ENCODE measurements at places on chromosomes 3 and 15. TPM values are rescaled to one million over a fixed set of nuclear protein-coding genes. Genes with fewer than 3 reads are reported as not detected.

GRCh38 chr3:55708921-55709320 lies 221.8 kb upstream of the WNT5A start:
- DNase-seq = no peak

GRCh38 chr3:72891053-72891855 lies 3.4 kb downstream of the GXYLT2 start:
- peak; percentile 49 for DNase-seq

GRCh38 chr3:183897606-183898005 lies 12.9 kb upstream of the PARL start:
- no peak for DNase-seq

DNA sequence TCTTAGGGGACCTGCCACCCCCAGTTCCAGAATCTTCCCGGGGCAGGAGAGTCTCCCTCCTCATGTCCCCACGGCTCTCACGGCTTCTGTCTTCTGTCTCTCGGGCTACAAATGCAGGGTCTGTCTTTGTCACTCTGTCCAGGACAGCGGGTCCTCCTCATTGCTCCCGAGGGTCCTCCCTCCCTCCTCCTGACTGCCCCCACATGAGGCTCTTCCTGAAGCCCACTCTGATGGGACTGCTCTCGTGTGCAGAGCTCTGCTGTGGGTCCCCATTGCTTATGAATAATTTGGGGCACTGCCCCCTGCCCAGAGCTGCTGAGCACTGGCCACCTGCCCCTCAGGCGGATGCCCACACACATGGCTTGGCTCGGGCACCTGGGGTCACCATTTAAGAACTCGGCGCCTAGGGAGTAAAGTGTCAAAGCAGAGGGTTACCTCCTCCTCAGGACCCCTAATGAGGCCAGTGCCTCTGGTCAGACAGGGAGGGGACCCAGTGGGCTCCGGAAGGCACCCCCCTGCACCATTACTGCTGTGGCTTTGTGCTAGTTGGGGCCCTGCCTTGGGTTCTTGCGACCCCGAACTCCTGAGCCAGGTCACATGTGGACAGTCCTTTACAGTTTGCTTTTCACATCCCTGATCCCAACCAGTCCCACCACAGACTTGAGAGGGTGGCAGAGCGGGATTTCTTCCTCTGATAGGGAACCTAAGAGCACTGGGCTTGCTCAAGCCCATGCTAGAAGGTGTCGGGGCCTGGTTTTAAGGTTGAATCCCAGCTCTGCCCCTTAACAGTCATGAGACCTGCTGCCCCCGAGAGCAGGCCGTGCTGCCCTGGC lies 22.1 kb downstream of the HDAC11 start:
- no peak for DNase-seq

DNA sequence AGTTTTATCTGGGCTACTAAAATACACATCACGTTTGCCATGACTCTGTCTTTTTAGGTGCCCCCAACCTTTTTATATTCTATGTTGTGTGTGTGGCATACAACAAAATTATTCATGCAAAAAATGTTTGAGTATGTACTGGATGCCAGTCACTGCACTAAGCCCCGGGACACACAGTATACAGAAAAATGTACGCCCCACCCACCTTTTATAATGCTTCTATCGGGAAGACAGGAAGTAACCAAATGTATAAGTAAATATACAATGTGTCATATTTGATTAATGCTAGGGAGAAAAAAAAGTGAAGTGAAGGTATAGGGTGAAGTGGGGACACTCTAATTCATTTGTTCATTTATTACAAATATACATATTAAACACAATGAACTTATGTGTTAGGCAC lies 503.4 kb upstream of the MDFIC2 start:
- no peak for DNase-seq

- DNase-seq = no peak
These were observed 261.3 kb downstream of the TBC1D5 start for GRCh38 chr3:17481116-17481515.

GRCh38 chr3:89841041-89841440 lies 733.6 kb downstream of the EPHA3 start:
- no peak for DNase-seq

- DNase-seq = no peak
These were observed 67.6 kb upstream of the SH3GL3 start for GRCh38 chr15:83379579-83379959.

DNA sequence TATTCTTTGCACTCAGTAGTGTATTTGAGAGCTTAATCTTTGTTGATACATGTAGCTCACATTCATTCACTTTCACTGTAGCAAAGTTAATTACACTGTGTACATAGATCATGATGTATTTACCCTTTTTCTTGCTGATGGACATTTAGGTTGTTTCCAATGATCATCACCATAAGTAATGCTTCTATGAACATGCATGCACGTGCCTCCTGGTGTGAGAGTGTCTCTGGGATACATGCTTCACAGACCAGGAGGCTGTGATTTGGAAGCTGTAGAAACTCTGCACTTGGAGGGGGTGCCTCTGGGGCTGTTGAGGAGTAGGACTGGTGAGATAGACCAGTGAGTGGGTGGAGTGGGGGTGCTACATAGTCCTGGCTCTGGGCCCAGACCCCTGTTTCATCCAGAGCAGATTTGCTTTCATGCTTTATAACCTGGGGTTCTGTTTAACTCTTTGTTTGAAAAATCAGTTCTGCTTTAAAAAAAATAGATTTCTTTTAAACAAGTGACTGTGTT lies 18.2 kb upstream of the SMAD3 start:
- no peak for DNase-seq

DNA sequence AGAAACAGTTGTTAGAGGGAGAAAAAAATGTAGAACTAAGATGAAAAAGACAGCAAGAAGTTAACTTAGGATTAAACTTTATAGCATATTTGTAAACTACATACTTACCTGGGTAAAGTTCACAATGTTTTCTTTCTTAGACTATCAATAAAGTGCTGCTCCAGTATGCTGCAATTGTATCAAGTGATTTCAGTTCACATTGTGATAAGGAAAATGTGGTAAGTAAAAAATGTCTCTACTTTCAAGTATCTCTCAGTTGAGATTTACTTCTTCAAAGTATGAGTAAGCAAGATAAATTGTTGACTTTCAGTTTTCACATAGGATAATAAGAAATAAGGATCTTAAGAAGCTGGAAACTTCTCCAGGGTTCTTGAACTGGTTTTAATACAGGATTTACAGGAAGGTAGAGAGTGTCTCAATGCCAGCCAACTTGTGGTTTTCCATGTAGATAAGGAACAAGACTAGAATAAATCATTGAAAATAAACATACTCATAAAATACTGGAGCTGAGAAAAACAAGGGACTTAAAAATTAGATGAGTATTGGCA lies 528.8 kb downstream of the UNC13C start:
- no peak for DNase-seq

DNA sequence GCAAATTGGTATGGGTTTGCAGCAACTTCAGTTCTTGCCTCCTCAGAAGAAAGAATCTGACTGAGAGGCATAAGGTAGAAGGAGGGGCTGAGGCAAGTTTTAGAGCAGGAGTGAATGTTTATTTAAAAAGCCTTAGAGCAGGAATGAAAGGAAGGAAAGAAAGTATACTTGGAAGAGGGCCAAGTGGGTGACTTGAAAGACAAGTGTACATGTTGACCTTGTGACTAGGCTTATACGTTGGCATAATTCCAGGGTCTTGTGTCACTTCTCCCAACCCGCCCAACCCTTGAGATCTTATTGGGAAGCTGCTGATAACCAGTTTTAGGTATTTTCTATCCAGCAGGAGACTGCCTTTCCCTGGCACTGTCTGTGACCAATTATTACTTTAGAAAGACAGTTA lies 436.9 kb upstream of the ZNF717 start:
- DNase-seq = no peak

GRCh38 chr15:57213862-57214261 lies 162.4 kb upstream of the CGNL1 start:
- no peak for DNase-seq

- DNase-seq = no peak
These were observed 89.1 kb downstream of the BCHE start for GRCh38 chr3:165748094-165748493.

- DNase-seq = no peak
These were observed 65.8 kb downstream of the CTNNB1 start for GRCh38 chr3:41265011-41265545.

DNA sequence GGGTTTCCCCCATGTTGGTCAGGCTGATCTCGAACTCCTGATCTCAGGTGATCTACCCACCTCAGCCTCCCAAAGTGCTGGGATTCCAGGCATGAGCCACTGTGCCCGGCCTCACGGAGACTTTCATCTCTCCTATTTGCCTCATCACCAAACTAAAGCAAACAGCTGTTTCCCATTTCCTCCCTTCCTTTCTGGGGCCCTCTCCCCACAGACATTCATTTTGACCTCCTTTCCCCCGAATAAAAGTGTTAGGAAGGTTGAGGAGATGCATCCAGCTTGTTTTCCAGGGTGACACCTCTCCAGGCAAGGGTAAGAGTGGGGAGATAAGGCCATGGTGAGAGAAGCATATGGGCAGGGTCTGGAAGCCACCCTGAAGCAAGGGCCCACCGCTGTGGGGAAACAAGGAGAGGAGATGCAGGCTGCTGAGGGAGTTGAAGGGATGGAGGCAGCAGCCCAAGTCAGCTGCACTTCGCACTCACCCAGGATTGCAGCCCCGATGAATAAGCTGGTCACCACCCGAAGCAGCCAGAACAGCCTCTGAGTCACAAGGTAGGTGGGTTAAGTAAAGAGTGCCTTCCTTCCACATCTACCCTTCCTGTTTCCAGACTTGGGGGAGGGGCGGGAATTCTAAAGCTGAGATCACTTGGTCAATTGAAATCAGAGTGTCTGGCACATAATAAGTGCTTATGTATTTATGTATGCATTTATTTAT lies 7.7 kb downstream of the DUOXA2 start:
- no peak for DNase-seq

GRCh38 chr3:134824791-134825190 lies 29.7 kb downstream of the EPHB1 start:
- DNase-seq = no peak

DNA sequence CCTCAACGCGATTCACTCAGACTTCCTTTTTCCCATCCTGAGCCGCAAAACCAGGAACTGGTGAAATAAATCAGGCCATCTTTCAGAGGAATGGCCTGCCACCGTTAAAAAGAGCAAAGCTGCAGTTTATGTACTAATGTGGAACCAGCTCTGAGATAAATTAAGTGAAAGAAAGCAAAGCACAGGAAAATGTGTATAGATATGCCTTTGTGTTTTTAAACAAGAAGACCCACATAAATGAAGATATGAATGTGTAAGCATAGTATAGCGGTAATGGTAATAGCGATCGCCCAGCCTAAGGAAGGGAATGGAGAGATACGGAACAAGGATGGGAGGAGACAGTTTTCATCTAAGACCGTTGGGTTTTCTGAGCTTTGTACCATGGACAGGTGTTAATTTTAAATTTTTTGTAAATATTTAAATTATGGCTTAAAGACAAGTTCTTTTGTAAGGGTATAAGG lies 30.8 kb upstream of the RPN1 start:
- no peak for DNase-seq

DNA sequence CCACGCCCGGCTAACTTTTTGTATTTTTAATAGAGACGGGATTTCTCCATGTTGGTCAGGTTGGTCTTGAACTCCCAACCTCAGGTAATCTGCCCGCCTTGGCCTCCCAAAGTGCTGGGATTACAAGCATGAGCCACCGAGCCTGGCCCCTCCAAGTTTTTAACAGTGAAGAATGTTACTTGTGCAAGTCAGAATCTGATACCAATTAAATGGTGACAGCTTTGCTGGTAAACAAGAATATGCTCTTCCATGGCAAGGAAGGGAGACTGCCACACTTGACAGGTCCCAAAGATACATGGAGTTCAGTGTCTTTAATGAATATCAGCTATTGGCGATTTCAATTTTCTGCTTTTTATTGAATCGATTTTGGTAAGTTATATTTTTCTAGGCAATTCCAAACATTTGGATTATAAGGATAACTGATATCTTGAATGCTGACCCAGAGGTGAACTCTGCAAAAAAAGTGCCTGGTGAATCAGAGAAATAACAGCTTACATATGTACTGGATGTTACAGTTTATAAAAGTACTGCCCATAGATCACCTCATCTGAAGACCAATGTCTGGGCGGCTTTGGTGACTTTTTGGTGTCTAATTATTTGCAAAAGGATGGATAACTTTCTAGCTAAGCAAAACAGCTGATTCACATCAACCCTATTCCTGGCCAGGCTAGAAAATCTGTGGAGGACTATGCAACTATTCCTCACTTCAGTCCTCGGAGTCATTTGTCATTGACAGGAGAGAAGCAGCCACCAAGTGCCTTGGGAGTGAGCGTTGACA lies 1.2 kb downstream of the PARP16 start:
- no peak for DNase-seq

DNA sequence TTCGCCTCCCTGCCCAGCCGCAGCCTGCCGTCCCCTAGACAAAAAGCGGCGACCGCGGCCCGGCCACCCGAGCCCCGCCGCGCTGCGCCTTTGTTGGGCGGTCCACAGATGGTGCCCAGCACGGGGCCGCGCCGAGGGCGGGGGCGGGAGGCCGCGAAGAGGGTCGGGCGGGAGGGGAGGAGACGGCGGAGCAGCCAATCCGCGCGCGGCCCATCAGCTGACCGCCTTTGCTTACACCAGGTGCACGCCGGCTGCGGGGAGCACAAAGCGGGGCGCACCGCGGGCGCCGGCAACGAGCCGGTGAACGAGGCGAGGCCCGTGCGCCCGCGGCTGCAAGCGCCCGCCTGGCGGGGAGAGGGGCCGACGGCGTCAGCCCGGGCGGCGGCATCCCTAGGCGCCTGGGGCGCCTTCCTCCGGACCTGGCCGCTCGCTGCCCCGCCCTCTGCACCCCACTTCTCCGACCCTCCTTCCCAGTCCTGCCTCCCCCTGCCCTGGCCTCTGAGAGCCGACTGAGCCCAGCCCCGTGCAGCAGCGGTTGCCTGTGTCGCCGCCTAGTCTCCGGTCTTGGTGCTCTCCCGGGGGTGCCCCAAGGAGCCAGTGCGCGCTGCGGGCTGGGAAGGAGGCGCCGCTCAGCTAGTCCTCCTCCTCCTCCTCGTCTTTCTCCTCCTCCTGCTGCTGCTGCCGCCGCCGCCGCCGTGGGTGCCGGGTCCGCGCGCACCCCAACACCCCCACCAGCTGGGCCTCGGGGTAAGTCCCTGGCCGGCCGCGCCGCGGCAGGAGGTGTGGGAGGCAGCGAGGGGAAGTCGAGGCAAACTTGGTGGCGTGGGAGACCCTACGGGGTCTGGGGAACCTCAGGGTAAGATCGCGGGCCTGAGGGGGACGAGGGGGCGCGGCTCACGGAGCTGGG lies at the start of gene LRRN1:
Gene LRRN1 (plus strand): TSS at position 259 of the 907 bp plus-strand sequence. CDS start 45,211 bp downstream, outside the sequence.
- no peak for DNase-seq

DNA sequence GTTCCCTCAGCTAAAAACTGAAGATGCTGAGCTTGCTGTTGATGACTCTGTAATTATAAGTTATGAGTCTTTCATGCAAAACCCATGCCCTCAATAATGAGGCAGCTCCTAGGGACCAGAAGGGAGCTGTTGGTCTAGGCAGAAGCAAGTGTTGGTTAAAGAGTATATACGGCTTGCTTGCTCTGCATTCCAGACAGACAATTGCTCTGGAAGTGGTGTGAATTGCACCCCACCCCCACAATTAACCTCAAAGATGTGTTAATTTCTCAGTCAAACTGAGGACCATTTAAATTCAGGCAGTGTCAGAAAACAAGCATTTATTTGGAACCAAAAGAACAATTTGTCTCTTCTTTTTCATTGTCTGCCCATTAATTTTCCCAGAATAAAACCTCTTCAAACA lies 163.5 kb upstream of the EOMES start:
- DNase-seq = no peak

SUSD5 gene
- polyA plus RNA-seq = 0.09 TPM

MCTP2 gene
- 21.2 TPM for polyA plus RNA-seq

RAD51 gene
- polyA plus RNA-seq = 6.9 TPM

PCLAF gene
- 55.0 TPM for polyA plus RNA-seq

CACNA2D2 gene
- polyA plus RNA-seq = 0.04 TPM

FBXL22 gene
- 0.04 TPM for polyA plus RNA-seq

MEIS2 gene
- 11.4 TPM for polyA plus RNA-seq

ST8SIA2 gene
- polyA plus RNA-seq = 0.63 TPM

FBXO40 gene
- polyA plus RNA-seq = not detected

MUC20 gene
- polyA plus RNA-seq = 0.25 TPM

ZNF501 gene
- polyA plus RNA-seq = 2.8 TPM

ADAMTS17 gene
- polyA plus RNA-seq = 0.40 TPM
